ENCODE measurements at places on chromosomes 16 and 17. TPM values are rescaled to one million over a fixed set of nuclear protein-coding genes. Genes with fewer than 3 reads are reported as not detected.

EPX gene
- 0.41 TPM for polyA plus RNA-seq

GDPD3 gene
- polyA plus RNA-seq, result 14.5 TPM

PVALEF gene
- polyA plus RNA-seq, result not detected

CTRB2 gene
- polyA plus RNA-seq, result 0.58 TPM

TP53TG3C gene
- not detected for polyA plus RNA-seq

NKD1 gene
- polyA plus RNA-seq, result 0.38 TPM

CACNG5 gene
- 0.13 TPM for polyA plus RNA-seq

Data from spleen (tissue), 13 donors.